ENCODE measurements at places on chromosomes 1 and 21. TPM values are rescaled to one million over a fixed set of nuclear protein-coding genes. Genes with fewer than 3 reads are reported as not detected.

Gene SDC3
- polyA plus RNA-seq, result 14.5 TPM

Gene USP1
- 9.2 TPM for polyA plus RNA-seq

Gene WDR26
- polyA plus RNA-seq, result 36.6 TPM

Gene DCST1
- not detected for polyA plus RNA-seq

Gene RGS13
- polyA plus RNA-seq, result 13.3 TPM

Gene MSH4
- 0.22 TPM for polyA plus RNA-seq

Gene HEYL
- polyA plus RNA-seq, result 3.1 TPM

Gene LCE2C
- polyA plus RNA-seq, result not detected

- H3K36me3 ChIP-seq, result no peaks in the 10 kb centered on the region
- H3K4me3 ChIP-seq, result no peak overlapping the region
- no peaks in the 10 kb centered on the region for H3K27me3 ChIP-seq
- no peak overlapping the region for H3K27ac ChIP-seq
- H3K4me1 ChIP-seq, result no peaks in the 10 kb centered on the region
Measured at GRCh38 chr1:163844459-163844858, 522.7 kb downstream of the NUF2 start.

DNA sequence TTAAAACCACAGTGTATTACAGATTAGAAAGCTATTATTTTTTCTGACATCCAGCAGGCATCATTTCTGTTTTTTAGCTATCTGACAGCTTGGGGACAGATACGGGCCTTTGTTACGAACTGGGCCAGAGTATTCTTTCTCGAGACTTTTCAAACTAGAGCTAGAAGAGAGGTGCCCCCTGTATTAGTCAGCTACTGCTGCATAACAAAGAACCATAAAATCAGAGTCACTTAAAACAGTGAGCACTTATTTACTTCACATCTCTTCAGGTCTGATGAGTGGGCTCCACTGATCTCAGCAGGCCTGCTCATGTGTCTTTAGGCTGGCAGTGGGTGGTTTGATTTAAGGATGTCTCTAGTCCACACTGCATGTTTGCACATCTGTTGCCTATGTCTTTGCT lies 67.8 kb downstream of the BACH1 start:
- H3K4me3 ChIP-seq, result no peak overlapping the region
- H3K27ac ChIP-seq, result no peak overlapping the region
- no peak for DNase-seq
- H3K4me1 ChIP-seq, result no peaks in the 10 kb centered on the region
- peaks cover 3% of the 10 kb centered on the region for H3K36me3 ChIP-seq

GRCh38 chr21:33317145-33317544 lies 7.6 kb upstream of the IFNAR1 start:
- no peak overlapping the region for H3K4me3 ChIP-seq
- no peak for DNase-seq
- H3K36me3 ChIP-seq, result no peaks in the 10 kb centered on the region
- no peaks in the 10 kb centered on the region for H3K4me1 ChIP-seq
- no peaks in the 10 kb centered on the region for H3K27me3 ChIP-seq
- no peak overlapping the region for H3K27ac ChIP-seq

DNA sequence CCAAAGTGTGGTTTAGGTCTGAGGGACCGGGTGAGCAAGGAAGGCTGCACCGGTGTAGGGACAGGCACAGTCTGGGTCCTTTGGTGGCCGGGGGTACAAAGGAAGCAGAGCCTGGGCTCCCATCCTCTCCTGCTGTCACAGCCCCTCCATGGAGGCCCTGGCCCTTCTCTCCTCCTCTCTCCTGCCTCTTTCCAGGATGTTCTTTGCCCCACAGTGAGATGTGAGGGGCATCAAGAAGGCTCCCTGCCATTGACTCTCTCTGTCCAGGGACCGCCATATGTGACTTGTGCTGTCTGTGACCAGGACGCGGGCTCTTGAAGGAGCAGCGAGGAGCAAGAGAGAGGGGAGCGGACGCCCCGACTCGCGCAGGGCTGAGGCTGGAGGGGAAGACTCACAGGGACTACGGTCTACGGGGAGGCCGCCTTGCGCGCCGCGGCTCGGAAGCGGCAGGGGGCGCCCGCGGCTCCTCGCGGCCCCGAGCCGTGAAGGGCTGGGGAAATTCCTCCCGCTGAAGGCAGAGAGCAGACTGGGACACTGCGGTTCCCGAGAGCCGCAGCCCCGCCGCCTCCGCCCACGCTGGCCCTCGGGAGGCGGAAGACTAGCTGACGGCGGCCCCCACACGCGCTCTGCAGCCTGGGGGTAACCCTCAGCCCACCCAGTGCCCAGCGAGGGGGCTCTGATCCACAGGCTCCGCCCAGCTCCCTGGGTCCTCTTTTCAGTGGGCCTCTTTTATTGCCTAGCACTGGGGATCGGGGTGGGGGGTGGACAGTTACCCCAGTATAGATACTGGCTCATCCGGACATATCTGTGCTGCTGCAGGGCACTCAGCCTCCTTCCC lies 40.8 kb downstream of the MAB21L3 start:
- no peaks in the 10 kb centered on the region for H3K27me3 ChIP-seq
- H3K36me3 ChIP-seq, result no peaks in the 10 kb centered on the region
- H3K4me1 ChIP-seq, result no peaks in the 10 kb centered on the region
- peak overlapping the region; percentile 27 for H3K4me3 ChIP-seq
- H3K27ac ChIP-seq, result no peak overlapping the region

DNA sequence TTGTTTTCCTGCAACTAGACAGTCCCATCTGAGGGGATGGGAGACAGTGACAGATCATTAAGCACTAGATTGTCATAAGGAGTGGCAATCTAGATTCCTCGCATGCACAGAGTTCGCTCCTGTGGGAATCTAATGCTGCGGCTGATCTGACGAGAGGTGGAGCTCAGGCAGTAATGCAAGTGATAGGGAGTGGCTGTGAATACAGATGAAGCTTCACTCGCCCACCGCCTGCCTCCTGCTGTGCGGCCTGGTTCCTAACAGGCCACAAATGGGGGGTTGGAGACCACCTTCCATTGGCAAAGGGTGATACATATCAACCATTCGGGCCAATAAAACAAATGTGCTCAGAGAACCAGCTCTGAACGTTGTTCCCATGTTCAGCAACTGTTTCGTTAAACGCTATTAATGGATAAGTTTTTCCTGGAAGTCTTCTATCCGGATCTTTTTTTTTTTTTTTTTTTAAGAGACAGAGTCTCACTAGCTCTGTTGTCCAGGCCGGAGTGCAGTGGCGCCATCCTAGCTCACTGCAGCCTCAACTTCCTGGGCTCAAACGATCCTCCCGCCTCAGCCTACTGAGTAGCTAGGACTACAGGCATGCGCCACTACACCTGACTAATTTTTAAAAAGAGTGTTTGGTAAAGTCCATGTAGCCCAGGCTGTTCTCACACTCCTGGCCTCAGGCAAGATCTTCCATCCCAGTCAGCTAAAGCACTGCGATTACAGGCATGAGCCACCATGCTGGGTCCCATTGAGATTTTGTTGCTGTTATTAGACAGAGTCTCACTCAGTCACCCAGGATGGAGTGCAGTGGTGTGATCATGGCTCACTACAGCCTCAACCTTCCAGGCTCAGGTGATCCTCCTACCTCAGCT lies 8.7 kb upstream of the RSRP1 start:
- H3K36me3 ChIP-seq, result no peaks in the 10 kb centered on the region
- peaks cover 12% of the 10 kb centered on the region for H3K4me1 ChIP-seq
- H3K27me3 ChIP-seq, result no peaks in the 10 kb centered on the region
- H3K27ac ChIP-seq, result no peak overlapping the region
- no peak for DNase-seq

DNA sequence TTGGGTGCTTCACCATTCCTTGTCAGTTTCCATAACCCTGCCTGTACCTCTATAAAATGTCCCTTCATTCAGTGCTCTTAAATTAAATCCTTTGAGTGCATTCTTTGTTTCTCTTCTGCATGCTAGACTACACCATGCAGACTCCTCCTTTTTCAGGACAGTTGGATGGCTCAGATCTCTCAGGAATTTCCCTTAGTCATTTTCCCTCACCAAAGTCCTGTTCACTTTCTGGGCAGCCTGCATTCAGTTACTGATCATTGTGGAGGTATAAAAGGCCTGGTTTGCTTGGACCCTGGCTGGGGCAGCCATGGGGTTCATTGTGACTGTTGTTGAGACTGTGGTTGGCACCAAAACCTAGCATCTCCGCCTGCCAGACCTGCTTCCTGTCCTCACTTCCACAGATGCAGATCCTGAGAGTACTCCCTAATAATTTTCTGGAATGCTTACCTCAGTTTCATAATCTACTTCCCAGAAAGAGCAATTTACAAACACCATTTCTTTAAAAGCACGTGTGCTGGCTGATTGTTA lies 88.4 kb downstream of the PDE4B start:
- H3K4me3 ChIP-seq, result no peak overlapping the region
- no peak for DNase-seq
- H3K27ac ChIP-seq, result no peak overlapping the region
- no peaks in the 10 kb centered on the region for H3K4me1 ChIP-seq

- H3K4me1 ChIP-seq, result no peaks in the 10 kb centered on the region
- no peaks in the 10 kb centered on the region for H3K36me3 ChIP-seq
- no peak overlapping the region for H3K27ac ChIP-seq
- no peak for DNase-seq
- H3K4me3 ChIP-seq, result no peak overlapping the region
Measured at GRCh38 chr1:87786861-87787545, 458.3 kb downstream of the LMO4 start.

DNA sequence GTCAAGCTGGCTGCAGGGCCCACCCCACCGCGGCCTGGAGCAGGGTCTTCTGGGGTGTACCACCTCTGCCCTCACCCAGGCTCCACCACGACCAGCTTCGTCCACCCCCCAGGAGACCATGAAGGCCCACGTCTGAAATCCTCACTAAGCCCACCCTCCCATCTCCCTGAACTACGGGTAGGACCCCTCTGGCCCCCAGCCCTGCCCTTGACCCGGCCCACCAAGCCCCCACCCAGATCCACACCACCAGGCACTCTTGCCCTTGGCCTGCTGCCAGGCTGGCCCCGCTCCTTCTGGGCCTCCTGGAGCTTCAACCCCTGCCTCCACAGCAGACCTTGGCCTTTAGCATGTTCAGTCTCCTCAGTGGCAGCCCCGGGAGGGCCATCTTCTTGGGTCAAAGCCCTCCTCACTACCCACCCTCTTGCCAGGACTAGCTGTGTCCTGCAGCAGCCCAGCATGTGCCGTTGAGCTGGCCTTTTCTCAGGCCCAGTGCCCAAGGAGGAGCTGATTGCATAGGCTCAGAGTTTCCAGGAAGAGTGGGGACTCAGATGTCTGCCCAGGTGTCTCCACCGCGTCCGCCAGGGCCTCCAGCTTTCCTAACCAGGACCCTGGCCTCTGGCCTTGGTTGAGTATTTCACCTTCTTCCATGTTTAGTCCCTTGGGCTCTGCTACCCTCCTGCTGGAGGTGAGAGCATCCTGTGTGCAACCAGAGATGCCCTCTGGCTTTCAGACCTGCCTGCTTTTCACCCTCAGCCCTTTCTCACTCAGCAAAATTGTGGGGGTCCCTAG lies 17.7 kb upstream of the SAMD11 start:
- H3K27ac ChIP-seq, result peak overlapping the region; percentile 77
- no peaks in the 10 kb centered on the region for H3K36me3 ChIP-seq
- H3K4me3 ChIP-seq, result no peak overlapping the region
- H3K4me1 ChIP-seq, result peaks cover 26% of the 10 kb centered on the region

DNA sequence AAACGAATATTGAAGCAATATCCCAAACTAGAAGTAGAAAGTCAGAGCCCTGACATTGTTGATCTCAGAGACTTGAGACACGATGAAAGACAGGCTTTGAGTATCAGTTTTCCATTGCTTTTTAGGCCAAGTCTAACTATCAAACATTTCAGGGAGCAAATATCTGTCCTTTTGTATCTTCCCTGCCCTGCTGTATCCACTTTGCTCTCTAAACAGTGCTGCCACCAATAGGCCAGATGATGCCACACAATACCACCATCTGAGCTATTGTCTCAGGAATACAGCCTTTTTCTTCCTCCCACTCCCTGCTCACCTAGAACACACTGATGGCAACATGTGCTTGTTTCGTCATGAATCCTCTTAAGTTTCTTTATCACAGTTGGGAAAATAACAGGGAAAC lies 62.6 kb upstream of the SPAG17 start:
- DNase-seq, result no peak
- no peak overlapping the region for H3K4me3 ChIP-seq
- H3K27me3 ChIP-seq, result no peaks in the 10 kb centered on the region
- H3K36me3 ChIP-seq, result no peaks in the 10 kb centered on the region
- no peaks in the 10 kb centered on the region for H3K4me1 ChIP-seq
- no peak overlapping the region for H3K27ac ChIP-seq

- H3K27me3 ChIP-seq, result no peaks in the 10 kb centered on the region
- no peak overlapping the region for H3K27ac ChIP-seq
Measured at GRCh38 chr1:84253036-84253435, 48.5 kb upstream of the SAMD13 start.

- no peaks in the 10 kb centered on the region for H3K27me3 ChIP-seq
- no peak overlapping the region for H3K27ac ChIP-seq
- no peaks in the 10 kb centered on the region for H3K4me1 ChIP-seq
- H3K36me3 ChIP-seq, result no peaks in the 10 kb centered on the region
- H3K4me3 ChIP-seq, result no peak overlapping the region
Measured at GRCh38 chr1:83554174-83554573, 444.8 kb downstream of the TTLL7 start.

DNA sequence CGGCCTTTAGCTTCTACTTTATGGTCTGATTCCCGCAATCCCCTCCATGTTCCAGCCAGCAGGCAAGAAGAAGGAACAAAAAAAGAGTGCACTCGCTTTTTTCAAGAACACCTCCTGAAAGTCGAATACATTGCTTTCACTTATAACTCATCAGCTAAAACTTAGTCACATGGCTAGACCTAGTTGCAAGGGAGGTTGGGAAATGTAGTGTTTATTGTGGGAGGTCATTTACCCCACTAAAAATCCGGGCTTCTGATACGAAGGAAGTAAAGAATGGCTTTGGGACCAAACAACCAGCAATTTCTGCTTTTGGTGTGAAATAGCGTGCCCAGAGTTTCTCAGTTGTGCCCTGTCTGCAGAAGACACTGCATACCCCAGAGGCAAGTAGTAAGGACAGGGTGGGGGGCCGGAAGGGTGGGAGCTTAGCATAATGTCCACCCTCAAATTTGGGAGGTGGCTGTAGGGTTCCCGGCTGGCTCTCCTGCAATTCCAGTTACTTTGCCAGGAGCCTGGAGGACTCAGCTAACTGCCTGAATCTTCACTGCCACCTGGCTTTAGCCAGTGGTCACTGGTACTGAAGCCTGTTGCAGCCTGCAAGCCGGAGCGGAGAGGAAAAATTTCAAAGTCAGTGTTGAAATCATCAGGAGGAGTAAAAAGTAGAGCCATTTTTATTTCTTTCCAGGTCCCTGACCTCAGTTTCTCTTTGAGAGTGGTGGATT lies 57.7 kb upstream of the F3 start:
- no peak overlapping the region for H3K27ac ChIP-seq
- DNase-seq, result no peak
- H3K4me3 ChIP-seq, result no peak overlapping the region
- H3K36me3 ChIP-seq, result no peaks in the 10 kb centered on the region
- H3K27me3 ChIP-seq, result no peaks in the 10 kb centered on the region

GRCh38 chr1:21919520-21919919 lies 17.6 kb downstream of the HSPG2 start:
- peaks cover 77% of the 10 kb centered on the region for H3K4me1 ChIP-seq
- no peak for DNase-seq
- no peaks in the 10 kb centered on the region for H3K36me3 ChIP-seq
- no peaks in the 10 kb centered on the region for H3K27me3 ChIP-seq
- H3K4me3 ChIP-seq, result no peak overlapping the region
- H3K27ac ChIP-seq, result peak overlapping the region; percentile 81

Measured in spleen (tissue), 13 donors.